ENCODE measurements at places on chromosomes 12 and 14. TPM values are rescaled to one million over a fixed set of nuclear protein-coding genes. Genes with fewer than 3 reads are reported as not detected.

PRPF40B gene
- 23.1 TPM for total RNA-seq

LGR5 gene
- total RNA-seq, result not detected

SLC2A14 gene
- not detected for total RNA-seq

PROX2 gene
- total RNA-seq, result not detected

USP44 gene
- 0.09 TPM for total RNA-seq

KRT84 gene
- total RNA-seq, result not detected

DTX1 gene
- total RNA-seq, result 2.4 TPM

C12orf54 gene
- total RNA-seq, result not detected

MDGA2 gene
- 0.12 TPM for total RNA-seq

TAS2R20 gene
- not detected for total RNA-seq

ST8SIA1 gene
- total RNA-seq, result 1.7 TPM

GLIPR1L1 gene
- not detected for total RNA-seq

TMEM63C gene
- 3.2 TPM for total RNA-seq

NYNRIN gene
- 9.3 TPM for total RNA-seq

CCDC177 gene
- total RNA-seq, result not detected

MMP19 gene
- 2.8 TPM for total RNA-seq

SLC5A8 gene
- not detected for total RNA-seq

GLI1 gene
- 2.6 TPM for total RNA-seq

LBHD2 gene
- not detected for total RNA-seq

CMTM5 gene
- total RNA-seq, result 0.32 TPM

NTF3 gene
- total RNA-seq, result 0.35 TPM

APAF1 gene
- 11.6 TPM for total RNA-seq

IL31 gene
- total RNA-seq, result not detected

MYF5 gene
- not detected for total RNA-seq

TAS2R42 gene
- not detected for total RNA-seq

LMNTD1 gene
- total RNA-seq, result not detected

NKX2-1 gene
- total RNA-seq, result not detected

SH2B3 gene
- total RNA-seq, result 71.2 TPM
